NCI-H774 (cell line): ENCODE measurements at places on chromosomes 7 and 10.

- DNase-seq: peak; percentile 25
These were observed 184.2 kb downstream of the WDR37 start for GRCh38 chr10:1240341-1240775.

DNA sequence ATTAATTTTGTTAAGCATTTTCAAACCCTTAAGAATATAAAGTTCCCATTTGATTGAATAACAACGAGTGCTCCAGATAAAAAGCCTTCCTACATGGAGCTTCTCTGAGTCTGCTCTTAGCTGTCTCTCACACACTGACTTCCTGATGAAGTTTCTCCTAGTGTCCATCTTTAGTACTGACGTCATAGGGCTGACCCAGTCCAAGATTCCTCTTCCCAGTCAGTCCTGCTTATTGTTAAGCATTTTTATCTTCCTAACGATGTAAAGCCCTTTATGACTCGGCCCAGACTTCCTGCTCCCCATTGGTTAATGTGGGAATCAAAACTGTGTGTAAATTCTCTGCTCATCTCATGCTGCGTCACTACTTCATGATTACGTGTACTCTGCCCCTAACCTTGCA, 398.8 kb downstream of the TFEC start:
- DNase-seq: no peak

- peak; percentile 23 for DNase-seq
These were observed 121.2 kb downstream of the MTERF1 start for GRCh38 chr7:91759205-91759863.

- no peak for DNase-seq
These were observed 24.7 kb downstream of the UNC5B start for GRCh38 chr10:71236822-71237682.

DNA sequence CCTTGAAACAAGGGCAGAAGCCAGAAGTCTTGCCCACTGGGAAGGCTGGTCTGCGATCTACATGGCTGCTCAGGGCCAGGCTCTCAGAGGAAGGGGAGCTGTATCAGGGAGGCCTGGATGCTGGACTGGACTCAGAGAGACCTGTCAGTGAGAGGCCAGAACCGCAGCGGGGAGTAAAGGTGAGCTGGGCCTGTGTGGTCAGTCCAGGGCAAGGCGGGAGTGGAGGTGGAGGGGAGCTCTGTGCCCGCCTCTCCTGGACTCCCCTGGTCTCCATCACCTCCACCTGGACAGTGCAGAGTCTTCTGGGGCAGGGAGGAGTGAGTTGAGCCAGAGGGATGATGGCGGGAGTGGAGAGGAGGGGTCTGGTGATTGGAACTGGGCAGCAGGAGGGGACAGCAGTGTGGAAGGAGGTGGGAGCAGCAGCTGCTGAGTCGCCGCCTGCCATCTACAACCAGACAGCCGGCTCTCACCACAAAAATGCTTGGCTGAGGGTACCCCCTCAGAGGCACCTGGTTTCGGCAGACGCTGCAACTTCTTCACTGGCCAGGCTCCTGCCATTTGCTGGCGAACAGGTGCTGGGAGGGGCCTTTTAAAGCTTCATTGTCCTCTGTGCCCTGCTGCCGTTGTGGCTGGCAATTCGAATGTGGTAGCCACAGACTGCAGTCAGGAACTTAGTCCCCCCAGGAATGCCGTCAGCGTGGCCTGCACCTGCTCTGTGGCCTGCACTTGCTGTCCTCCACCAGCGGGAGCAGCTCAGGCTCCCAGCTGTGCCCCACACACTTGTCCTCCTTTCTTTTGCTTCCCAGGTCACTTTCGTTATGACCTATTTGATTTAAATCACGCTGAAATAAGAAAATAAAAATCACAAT, 3.5 kb downstream of the RASSF4 start:
- DNase-seq: no peak

- DNase-seq: no peak
These were observed 16.8 kb upstream of the LRRC72 start for GRCh38 chr7:16509829-16510228.

DNA sequence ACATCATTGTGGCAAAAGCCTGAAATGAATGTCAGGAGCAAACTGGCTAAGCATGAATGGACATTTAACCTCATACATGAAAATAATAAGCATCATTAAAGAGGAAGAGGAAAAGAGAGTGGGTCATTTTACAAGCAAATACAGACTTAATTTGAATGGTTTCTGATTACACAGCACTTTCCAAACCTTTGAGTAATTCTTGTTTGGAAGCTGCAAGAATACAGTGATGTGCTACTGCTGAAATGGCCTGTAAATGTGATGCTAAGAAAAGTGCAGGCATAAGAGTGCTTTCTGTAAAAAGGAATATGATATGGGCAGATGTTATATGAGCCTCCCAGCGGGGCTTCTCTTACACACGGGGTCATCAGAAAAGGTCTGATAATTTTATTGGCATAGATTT, 30.2 kb downstream of the TAS2R16 start:
- no peak for DNase-seq

- no peak for DNase-seq
These were observed 103.2 kb downstream of the WDR37 start for GRCh38 chr10:1159131-1160061.

- no peak for DNase-seq
These were observed 27.9 kb upstream of the CCDC7 start for GRCh38 chr10:32417911-32418547.

GRCh38 chr10:75987616-75988015, 556.2 kb downstream of the LRMDA start:
- DNase-seq: no peak

GRCh38 chr7:118185163-118185860, 1.3 kb downstream of the LSM8 start:
- DNase-seq: no peak
